H4 (cell line): ENCODE measurements at places on chromosomes 7 and 10. TPM values are rescaled to one million over a fixed set of nuclear protein-coding genes. Genes with fewer than 3 reads are reported as not detected.

CYTH3 gene
- total RNA-seq = 7.4 and 9.8 TPM in 2 replicates

SPAG6 gene
- 0.21 TPM in 1 of 2 replicates, not detected in the other for total RNA-seq

- no peak for DNase-seq
These were observed 202.9 kb upstream of the PLXNA4 start for GRCh38 chr7:132779164-132779563.

- peak; percentile 50 for DNase-seq
These were observed 60.2 kb downstream of the CALML3 start for GRCh38 chr10:5584895-5585516.

GRCh38 chr7:17010637-17011300 is 129.0 kb upstream of the AGR3 start:
- no peak for DNase-seq
